Neural crest cell (in vitro differentiated cells): ENCODE measurements at places on chromosomes 2 and 18. TPM values are rescaled to one million over a fixed set of nuclear protein-coding genes. Genes with fewer than 3 reads are reported as not detected.
A peak's percentile ranks its signal among the peaks of the same experiment; 100 is the strongest.

Gene SCRN3
- 29.5 and 30.9 TPM in 2 replicates for total RNA-seq

GRCh38 chr18:8983195-8983594, 119.3 kb upstream of the NDUFV2 start:
- DNase-seq, result no peak
- H3K27me3 ChIP-seq, result peaks cover 7% of the 10 kb centered on the region
- H3K27ac ChIP-seq, result no peak overlapping the region
- no peaks in the 10 kb centered on the region for H3K36me3 ChIP-seq
- no peak overlapping the region for H3K4me3 ChIP-seq

Gene SPAG16
- total RNA-seq, result 28.8 and 29.0 TPM in 2 replicates

GRCh38 chr2:102826904-102827303, 65.1 kb downstream of the TMEM182 start:
- DNase-seq, result no peak
- no peak overlapping the region for H3K27ac ChIP-seq
- peaks cover 6% of the 10 kb centered on the region for H3K36me3 ChIP-seq
- no peaks in the 10 kb centered on the region for H3K27me3 ChIP-seq
- peaks cover 16% of the 10 kb centered on the region for H3K4me1 ChIP-seq

Gene TRIM54
- total RNA-seq, result not detected in 2 replicates

DNA sequence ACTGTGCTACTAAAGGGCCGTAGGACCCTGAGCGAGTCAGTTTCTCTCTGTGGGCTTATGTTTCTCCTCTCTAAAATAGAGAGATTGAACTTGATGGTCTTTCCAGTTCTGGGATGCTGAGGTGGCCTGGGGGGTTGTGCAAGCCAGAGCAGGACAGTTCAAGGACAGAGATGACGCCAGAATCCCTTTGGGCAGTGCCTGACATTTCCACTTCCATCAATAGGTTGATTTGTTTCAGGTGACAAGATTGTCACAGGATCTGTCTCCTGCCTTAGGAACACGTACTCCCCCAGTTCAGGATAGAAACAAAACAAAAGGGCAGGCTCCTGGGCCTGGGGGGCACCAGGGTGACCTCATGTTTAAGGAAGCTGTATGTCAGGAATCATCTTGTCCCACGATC, 82.0 kb downstream of the XDH start:
- H3K4me1 ChIP-seq, result no peaks in the 10 kb centered on the region
- no peak overlapping the region for H3K4me3 ChIP-seq
- DNase-seq, result no peak
- no peak overlapping the region for H3K27ac ChIP-seq
- H3K27me3 ChIP-seq, result peaks cover 4% of the 10 kb centered on the region

DNA sequence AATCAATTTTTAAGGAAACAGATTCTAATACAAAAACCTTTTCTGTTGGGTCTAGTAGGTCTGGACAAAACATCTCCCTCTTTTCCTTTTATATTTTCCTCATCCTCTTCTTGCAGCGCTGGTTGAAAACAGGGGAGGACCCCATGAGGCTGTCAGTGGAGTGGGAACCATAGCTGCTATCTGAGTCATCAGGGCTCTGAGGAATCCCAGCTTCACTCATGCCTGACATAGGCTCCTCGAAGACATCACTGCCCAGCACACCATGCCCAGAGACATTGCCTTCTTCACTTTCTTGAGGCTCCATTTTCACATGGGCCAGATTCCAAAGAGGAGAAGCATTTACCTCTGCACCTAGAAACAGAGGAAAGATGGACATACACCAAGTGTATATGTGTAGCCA, 10.0 kb downstream of the SUPT7L start:
- H3K4me1 ChIP-seq, result no peaks in the 10 kb centered on the region
- peaks cover 17% of the 10 kb centered on the region for H3K36me3 ChIP-seq
- no peaks in the 10 kb centered on the region for H3K27me3 ChIP-seq
- H3K4me3 ChIP-seq, result no peak overlapping the region

Gene SELENOI
- total RNA-seq, result 41.2 and 42.4 TPM in 2 replicates

DNA sequence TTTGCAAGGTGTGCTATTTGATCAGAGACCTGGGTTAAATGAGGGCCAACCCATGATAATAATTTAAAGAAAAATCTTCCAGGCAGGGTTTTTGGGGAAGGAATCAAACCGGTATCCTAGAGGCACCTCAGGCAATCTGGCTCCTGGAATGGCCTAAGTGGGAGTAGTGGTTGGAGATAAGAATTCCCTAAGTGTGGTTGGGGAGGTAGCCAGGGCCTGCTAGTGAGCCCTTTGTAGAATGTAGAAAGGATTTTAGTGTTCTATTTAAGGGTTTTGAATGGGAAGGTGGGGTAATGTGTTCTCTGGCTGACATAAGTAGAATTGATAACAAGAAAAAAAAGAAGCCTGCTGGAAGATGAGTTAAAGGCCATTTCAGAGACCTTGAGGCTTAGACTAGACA, 422.2 kb downstream of the XIRP2 start:
- DNase-seq, result no peak
- H3K36me3 ChIP-seq, result no peaks in the 10 kb centered on the region
- no peak overlapping the region for H3K4me3 ChIP-seq
- peaks cover 7% of the 10 kb centered on the region for H3K4me1 ChIP-seq

- no peak overlapping the region for H3K27ac ChIP-seq
- no peak overlapping the region for H3K4me3 ChIP-seq
- no peaks in the 10 kb centered on the region for H3K4me1 ChIP-seq
- H3K36me3 ChIP-seq, result no peaks in the 10 kb centered on the region
- no peak for DNase-seq
- no peaks in the 10 kb centered on the region for H3K27me3 ChIP-seq
Measured at GRCh38 chr18:22613058-22613690, 195.5 kb upstream of the CTAGE1 start.

DNA sequence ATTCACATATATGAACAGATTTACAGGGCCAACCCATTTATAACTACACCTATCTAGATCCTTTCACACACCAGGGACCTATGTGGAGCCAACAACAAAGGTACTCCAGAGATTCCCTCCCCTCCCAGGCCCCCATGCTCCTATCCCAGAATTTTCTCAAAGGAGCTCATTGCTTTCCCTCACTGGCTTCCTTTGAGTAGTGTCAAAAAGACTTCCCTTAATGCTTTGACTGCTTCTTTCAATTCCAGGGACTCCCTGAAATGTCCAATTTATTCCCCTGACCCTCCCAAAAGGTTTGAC, 46.6 kb downstream of the IKZF2 start:
- no peak for DNase-seq
- no peaks in the 10 kb centered on the region for H3K36me3 ChIP-seq
- H3K4me1 ChIP-seq, result no peaks in the 10 kb centered on the region

GRCh38 chr2:180203972-180204371, 196.9 kb upstream of the CWC22 start:
- H3K27ac ChIP-seq, result peak overlapping the region; percentile 58
- H3K4me1 ChIP-seq, result peaks cover 68% of the 10 kb centered on the region
- no peak overlapping the region for H3K4me3 ChIP-seq

GRCh38 chr2:96359310-96359709, 23.7 kb downstream of the NCAPH start:
- DNase-seq, result no peak
- H3K4me3 ChIP-seq, result no peak overlapping the region
- no peaks in the 10 kb centered on the region for H3K27me3 ChIP-seq
- H3K36me3 ChIP-seq, result peaks cover 20% of the 10 kb centered on the region
- H3K27ac ChIP-seq, result no peak overlapping the region

GRCh38 chr2:239583879-239584859, 183.3 kb upstream of the HDAC4 start:
- H3K36me3 ChIP-seq, result no peaks in the 10 kb centered on the region
- H3K27ac ChIP-seq, result no peak overlapping the region
- no peak for DNase-seq
- H3K27me3 ChIP-seq, result no peaks in the 10 kb centered on the region
- no peak overlapping the region for H3K4me3 ChIP-seq

GRCh38 chr2:219362524-219363164, 25.1 kb downstream of the DNPEP start:
- H3K4me1 ChIP-seq, result no peaks in the 10 kb centered on the region
- H3K27ac ChIP-seq, result no peak overlapping the region
- peaks cover 2% of the 10 kb centered on the region for H3K36me3 ChIP-seq
- DNase-seq, result no peak
- H3K27me3 ChIP-seq, result peaks cover 50% of the 10 kb centered on the region
- H3K4me3 ChIP-seq, result no peak overlapping the region

Gene CDH20
- 0.36 and 0.63 TPM in 2 replicates for total RNA-seq

Gene DSG4
- not detected in 2 replicates for total RNA-seq

GRCh38 chr18:78740876-78741275, 238.7 kb upstream of the SALL3 start:
- no peaks in the 10 kb centered on the region for H3K27me3 ChIP-seq
- DNase-seq, result no peak
- H3K4me1 ChIP-seq, result no peaks in the 10 kb centered on the region
- H3K36me3 ChIP-seq, result no peaks in the 10 kb centered on the region

- peak; percentile 33 for DNase-seq
- H3K36me3 ChIP-seq, result no peaks in the 10 kb centered on the region
- H3K4me1 ChIP-seq, result peaks cover 5% of the 10 kb centered on the region
- peak overlapping the region; percentile 95 for H3K27ac ChIP-seq
Measured at GRCh38 chr2:118309946-118310680, 221.8 kb downstream of the INSIG2 start.

- H3K36me3 ChIP-seq, result no peaks in the 10 kb centered on the region
- H3K4me1 ChIP-seq, result no peaks in the 10 kb centered on the region
- DNase-seq, result no peak
- no peak overlapping the region for H3K4me3 ChIP-seq
- H3K27ac ChIP-seq, result no peak overlapping the region
Measured at GRCh38 chr2:22076454-22076853, 952.7 kb downstream of the TDRD15 start.

Gene CCDC141
- not detected in 2 replicates for total RNA-seq

GRCh38 chr2:98935111-98935770, 784 bp downstream of the CRACDL start:
- DNase-seq, result no peak
- H3K27ac ChIP-seq, result no peak overlapping the region
- H3K4me3 ChIP-seq, result peak overlapping the region; percentile 63
- no peaks in the 10 kb centered on the region for H3K36me3 ChIP-seq
- peaks cover 82% of the 10 kb centered on the region for H3K27me3 ChIP-seq

- no peaks in the 10 kb centered on the region for H3K27me3 ChIP-seq
- peaks cover 31% of the 10 kb centered on the region for H3K4me1 ChIP-seq
- no peak overlapping the region for H3K4me3 ChIP-seq
- H3K27ac ChIP-seq, result peak overlapping the region; percentile 96
Measured at GRCh38 chr2:3146772-3147650, 230.6 kb downstream of the EIPR1 start.

- DNase-seq, result no peak
- no peak overlapping the region for H3K4me3 ChIP-seq
- H3K36me3 ChIP-seq, result no peaks in the 10 kb centered on the region
- H3K27me3 ChIP-seq, result no peaks in the 10 kb centered on the region
Measured at GRCh38 chr2:238567996-238568395, 141.3 kb downstream of the ASB1 start.
